MM.1S (cell line): ENCODE measurements at places on chromosomes 3 and 15.

DNA sequence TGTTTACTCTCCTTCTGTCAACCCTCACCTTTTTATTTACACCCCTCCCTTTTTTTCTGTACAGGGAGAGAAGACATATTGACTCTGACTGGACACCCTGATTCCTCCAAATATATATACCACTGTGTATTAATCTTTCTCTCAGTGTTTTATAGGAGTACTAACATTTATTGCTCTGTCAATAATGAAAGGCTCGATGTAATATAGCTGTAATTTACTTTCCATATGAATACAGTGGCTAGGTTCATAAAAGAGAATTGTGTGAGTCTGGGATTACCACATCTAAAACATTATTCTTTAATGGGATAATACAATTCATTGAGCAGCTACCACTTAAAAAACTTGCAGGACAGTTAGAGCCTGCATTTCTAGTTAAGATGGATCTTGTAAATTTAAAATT, 194.3 kb downstream of the SV2B start:
- no peak for DNase-seq

GRCh38 chr3:31133541-31133940, 239.1 kb upstream of the GADL1 start:
- DNase-seq = no peak

DNA sequence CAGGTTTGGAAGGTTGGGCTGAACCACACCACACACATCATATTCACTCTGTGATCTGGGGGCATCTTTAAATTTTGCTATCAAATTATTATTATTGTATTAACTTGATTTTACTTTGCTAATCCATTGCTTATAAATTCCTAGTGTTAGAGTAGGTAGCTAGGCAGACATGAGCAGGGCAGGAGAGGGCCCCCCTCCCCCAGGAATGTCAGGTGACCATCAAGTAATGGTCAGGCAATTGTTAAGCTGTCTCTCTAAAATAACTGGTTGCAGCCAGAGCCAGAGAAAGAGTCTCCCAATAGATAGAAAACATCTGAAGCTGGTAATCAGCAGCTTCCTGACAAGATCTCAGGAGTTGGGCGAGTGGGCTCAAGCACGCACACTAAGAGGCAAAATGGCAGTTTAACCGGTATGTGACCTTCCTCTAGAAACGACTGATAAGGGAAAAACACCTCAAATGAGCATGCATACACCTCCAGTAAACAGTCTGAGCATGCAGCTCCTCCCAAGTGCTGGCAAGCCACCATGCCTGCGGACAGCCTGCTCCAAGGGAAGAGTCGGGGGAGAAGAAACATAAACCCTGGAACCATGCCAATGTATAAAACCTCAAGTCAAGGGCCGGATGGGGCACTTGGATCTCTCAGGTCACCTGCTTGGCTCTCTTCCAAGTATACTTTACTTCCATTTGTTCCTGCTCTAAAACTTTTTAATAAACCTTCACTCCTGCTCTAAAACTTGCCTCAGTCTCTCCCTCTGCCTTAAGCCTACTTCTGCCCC, 3.1 kb upstream of the CXCR6 start:
- no peak for DNase-seq

DNA sequence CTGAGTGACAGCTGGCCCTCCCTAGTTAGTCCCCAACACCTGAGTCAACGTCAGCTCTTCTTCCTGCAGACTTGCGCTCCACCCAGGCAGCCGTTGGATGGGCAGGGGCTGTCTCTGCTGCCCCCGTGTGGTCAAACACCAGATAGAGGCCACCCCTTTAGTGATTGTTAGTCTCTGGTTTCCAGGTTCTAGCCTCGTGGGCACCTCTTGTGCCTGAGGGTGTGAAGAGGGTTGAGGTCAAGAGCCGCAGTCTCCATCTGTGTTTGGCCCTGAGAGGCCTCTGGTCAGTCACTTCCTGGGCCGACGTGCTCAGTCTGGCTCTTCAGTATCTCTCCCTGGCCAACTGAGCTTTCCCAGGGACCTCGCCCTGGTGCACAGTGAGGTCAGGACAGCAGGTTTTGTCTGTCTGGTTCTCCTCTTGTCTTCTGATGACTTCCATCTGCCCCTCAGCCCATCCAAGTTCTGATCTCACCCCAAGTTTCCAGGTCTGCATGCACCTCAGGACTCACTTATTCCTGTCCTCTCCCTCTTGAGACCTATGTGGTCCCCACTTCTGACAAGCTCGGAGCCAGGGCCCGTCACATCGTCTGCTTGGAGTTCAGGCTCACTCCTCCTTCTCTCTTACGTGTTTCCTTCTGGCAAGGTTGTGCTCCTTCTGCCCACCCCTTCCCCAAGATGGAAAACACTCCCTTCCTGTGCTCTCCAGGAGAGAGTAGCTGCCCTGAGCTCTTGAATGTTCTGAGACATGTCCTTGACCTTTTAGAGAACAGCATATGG, 20.9 kb downstream of the CD276 start:
- peak; percentile 59 for DNase-seq

DNA sequence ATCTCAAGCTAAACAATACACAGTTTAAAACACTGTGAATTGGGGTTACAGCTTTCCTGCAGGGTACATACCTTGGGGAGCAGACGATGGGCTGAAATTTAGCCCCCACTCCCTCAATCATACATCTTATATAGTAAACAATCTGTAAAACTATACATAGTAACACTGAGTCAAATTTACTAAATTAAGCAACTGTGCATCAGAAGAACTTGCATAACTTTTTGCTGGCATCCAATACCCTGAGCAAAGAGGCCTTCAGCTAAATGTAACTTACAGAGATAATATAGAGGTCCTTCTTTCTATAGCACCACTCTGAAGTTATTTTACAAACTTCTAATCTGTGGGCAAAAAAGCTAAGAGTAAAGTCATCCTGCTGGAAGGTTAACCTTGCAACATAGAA, 603.6 kb upstream of the TGFBR2 start:
- DNase-seq = no peak

GRCh38 chr3:10417847-10418246, 87.5 kb downstream of the ATP2B2 start:
- DNase-seq = no peak

DNA sequence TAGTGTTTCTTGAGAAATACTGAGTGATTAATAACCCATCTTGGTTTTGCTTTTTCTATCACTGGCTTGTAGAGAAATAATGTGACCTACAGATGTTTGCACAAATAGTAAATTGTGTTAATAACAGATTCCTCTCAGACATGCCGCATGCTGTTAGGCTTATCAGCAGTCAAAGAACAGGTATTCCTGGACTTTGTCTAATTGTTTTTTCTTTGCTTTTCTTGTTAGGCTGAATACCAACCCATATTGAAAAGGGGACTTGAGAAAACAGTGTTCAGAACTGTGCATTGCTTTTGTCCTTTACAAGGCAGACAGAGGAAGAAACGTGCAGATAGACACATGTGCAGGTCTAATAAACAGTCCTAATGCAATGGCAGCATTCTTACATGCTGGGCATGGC, 51.0 kb upstream of the RARB start:
- DNase-seq = no peak

- no peak for DNase-seq
Measured at GRCh38 chr3:68963891-68964290, 31.5 kb upstream of the TAFA4 start.

GRCh38 chr3:19016851-19017250, 131.5 kb upstream of the KCNH8 start:
- DNase-seq = no peak

DNA sequence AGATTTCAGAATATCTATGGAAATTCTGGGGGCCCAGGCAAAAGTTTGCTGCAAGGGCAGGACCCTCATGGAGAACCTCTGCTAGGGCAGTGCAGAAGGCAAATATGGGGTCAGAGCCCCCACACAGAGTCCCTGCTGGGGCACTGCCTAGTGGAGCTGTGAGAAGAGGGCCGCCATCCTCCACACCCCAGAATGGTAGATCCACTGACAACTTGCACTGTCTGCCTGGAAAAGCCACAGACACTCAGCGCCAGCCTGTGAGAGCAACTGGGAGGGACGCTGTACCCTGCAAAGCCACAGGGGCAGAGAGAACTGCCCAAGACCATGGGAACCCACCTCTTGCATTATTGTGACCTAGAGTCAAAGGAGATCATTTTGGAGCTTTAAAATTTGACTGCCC, 13.8 kb downstream of the CCNDBP1 start:
- DNase-seq = no peak

DNA sequence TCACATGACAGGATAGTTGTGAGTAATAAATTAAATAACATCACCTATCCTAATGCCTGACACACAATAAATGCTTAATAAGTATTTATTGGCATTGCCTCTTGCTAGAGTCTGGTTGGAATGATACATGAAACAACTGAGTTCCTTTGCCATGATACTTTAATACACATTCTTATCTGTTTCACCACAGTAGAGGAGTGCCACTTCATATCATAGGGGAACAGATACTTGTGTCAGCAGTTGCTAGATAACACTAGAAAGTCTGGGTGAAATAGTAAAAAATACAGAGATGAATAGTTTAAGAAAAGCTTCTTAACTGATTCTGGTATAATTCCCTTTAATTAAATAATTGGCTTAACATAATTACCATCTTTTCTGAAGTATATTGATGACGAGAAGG, 380.0 kb upstream of the GOLIM4 start:
- DNase-seq = no peak

DNA sequence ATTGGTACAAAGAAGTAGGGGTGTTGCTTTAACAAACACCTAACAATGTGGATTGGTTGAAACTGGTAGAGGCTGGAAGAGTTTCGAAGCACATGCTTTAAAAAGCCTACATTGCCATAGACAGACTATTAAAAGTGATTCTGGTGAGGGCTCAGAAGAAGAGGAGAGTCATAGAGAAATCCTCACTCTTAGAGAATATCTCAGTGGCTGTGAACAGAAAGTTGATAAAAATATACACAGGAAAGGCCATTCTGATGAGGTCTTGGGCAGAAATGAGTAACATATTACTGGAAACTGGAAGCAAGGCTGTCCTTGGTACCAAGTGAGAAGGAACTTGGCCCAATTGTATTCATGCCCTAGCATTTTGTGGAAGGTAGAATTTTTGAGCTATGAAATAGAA, 173.7 kb upstream of the CRBN start:
- DNase-seq = peak; percentile 20

DNA sequence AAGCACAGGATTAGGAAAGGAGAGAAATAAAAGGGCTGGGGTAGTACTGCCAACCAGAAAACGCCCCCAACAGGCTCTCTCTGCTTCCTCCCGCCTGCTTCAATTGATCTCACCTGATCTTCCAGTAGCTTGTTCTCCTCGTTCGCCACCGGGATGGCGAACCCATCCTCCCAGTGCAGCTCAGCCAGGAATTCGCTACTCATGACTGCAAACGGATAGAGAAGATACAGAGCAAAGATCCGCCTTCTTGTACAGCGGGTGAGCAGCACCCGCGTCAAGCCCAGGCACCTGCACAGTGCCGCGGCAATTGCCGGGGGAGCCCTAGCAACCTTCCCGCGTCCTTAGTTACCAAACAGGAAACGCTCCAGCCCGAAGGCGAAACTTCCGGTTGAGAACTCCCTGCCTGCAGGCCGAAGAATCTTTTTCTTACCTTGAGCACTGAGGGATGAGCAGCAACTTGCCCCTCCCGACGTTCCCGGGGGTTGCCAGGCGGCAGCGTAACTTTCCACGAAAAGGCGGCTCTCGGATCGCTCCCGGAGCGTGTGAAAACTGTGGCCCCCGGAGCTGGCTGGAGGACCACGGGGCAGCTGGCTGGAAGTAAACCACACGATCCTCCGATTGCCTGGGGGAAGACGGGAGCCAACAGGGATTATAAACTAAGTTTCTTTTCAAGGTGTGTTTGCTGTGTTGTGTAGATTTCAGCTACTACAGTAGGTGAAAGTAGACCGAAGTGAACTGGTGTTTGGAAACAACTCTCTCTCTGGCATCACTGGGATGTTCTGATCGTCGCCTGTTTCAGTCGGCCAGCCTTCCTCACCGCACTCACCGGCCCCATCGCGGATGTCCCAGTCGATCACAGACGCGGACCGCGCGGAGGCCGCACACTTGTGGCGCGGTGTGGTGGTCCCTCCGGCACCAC, at the start of gene CCDC39:
Gene CCDC39 (minus strand): TSS at position 312 of the 919 bp plus-strand sequence. CDS start 109 bp downstream, at position 203.
- peak; percentile 96 for DNase-seq

- DNase-seq = no peak
Measured at GRCh38 chr3:188299068-188299467, 145.1 kb downstream of the LPP start.

- no peak for DNase-seq
Measured at GRCh38 chr3:6857510-6857909, 3.4 kb upstream of the GRM7 start.

DNA sequence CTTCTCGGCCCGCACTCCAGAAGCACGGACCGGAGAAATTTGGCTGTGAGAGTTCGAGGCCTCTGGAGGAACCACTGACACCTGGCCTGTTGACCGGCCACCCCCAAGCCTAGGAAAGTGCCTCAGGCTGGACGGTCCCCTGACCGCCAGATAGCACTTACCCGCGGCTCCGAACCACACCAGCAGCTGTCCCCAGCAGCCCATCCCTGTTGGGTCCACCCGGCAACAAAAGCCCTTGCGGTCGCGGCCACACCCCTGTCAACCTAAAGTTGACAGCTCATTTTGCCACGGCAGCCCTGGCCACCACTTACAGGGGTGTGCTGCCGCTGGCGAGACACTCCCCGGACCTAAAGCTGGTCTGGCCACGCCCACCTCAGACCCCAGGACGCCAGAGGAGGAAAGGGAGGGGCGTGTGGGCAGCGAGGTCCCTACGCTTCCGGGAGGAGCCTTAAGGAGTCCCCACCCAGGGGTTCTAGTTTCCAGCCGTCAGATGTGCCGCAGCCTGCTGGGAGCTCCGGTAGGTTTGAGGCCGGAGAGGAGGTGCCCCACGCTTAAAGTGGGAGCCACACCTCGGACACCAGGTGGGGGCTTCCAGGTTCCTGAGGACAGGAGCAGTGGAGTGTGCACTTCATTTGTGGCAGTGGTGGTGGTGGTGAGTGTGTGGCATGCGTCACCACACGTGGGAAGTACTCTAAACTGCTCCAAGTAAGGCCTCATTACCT, at the start of gene LTK:
Gene LTK (minus strand): TSS at position 322 of the 722 bp plus-strand sequence. CDS start 118 bp downstream, at position 204.
- DNase-seq = no peak

GRCh38 chr15:52094811-52095584, 17.6 kb downstream of the BCL2L10 start:
- no peak for DNase-seq

- no peak for DNase-seq
Measured at GRCh38 chr15:36294359-36294758, 285.1 kb upstream of the CDIN1 start.

DNA sequence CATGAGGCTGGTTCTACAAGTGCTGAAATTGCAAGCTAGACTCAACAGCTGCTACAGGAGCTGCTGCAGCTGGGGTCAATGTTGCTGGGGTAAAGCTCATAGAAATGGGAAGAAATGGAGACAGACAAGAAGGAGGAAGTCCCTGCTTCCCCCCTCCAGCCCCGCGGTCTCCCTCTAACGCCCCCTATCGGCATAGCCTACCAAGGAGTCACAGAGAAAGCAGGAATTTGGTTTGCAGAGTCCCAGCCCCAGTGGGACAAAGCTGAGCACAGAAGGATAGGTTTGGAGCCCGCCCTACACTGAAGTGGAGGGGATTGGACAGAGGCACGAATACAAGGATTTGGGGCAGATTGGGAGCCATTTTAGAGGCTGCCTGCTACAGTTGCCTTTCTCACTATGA, 176.9 kb upstream of the ANKRD28 start:
- no peak for DNase-seq
